ENCODE measurements at places on chromosomes 5 and 9. TPM values are rescaled to one million over a fixed set of nuclear protein-coding genes. Genes with fewer than 3 reads are reported as not detected.

GRCh38 chr5:137622850-137623249, 113.0 kb downstream of the KLHL3 start:
- DNase-seq: no peak
- H3K4me1 ChIP-seq: no peaks in the 10 kb centered on the region
- no peaks in the 10 kb centered on the region for H3K36me3 ChIP-seq
- H3K4me3 ChIP-seq: no peak overlapping the region
- H3K27ac ChIP-seq: no peak overlapping the region

DNA sequence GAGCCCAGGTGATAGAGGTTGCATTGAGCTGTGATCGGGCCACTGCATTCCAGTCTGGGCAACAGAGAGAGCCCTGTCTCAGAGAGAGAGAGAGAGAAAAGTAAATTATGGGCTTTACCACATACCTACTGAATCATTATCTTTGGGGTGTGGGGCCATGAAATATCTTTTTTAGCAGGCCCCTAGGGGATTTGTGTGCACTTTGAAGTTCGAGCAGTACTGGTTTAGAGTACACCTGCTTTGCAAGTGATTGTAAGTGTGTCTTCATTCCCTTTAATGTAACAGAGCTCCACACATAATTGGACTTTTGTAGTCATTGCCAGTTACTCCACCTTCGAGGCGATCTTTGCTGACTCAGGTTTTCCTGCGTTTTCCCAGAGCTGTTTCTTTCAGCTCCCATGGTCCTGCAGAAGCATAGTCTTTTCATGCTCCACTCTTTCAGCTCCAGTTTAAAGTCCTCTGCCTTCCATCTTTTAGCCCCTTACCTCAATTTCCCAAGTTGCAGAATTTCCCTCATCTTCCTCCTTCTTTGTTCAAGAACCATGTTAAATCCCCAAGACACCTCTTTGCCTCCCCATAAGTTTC, 24.0 kb upstream of the FRMPD1 start:
- DNase-seq: no peak
- H3K36me3 ChIP-seq: no peaks in the 10 kb centered on the region
- H3K4me3 ChIP-seq: no peak overlapping the region
- H3K27ac ChIP-seq: no peak overlapping the region

DNA sequence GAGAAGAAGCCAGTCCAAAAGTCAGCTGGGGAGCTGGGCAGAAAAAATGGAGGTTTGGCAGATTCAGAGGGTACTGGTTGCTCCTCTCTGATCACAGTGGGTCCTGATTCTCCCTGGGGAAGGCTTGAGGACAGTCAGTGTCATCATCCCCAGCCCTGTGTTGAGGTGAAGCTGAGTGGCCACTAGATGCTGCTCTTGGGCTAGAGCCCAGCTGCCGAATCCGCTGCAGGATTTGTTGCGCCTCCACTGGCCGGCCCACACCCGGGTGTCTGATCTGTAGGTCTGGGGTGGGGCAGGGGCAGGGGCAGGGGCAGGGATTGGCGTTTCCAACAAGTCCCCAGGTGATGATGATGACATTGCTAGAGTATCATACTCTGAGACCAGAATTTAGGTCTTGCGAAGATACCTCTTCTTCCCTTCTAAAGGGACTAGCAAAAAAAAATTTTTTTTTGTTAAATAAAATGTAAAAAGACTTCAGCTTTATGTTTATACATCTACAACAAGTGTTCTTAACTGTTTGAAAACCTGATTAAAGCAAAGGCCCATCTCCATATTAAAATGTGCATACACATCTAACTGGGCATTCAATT, 106.8 kb downstream of the PDE6A start:
- no peaks in the 10 kb centered on the region for H3K27me3 ChIP-seq
- DNase-seq: peak; percentile 44
- no peak overlapping the region for H3K27ac ChIP-seq

DNA sequence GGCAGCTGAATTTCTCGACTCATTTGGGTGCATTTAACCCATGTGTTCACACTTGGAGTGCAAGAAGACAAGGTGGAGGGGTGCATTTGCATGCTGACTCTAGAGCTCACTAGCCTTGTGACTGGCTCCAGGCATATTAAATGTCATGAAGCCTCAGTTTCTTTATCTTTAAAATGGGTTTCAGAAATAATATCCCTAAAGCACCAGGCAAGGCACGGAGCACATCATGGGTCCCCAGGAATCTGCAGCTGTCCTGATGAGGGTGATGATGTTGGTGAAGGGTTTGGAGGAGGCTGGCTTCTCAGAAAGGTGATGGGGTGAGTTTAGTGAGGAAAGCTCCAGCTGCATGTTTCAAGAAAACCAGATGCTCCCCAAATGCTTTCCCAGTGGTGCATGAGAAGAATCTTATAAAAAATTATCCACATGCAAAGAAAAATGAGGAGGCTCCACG, 14.8 kb downstream of the STC2 start:
- H3K27me3 ChIP-seq: peaks cover 42% of the 10 kb centered on the region
- no peak for DNase-seq
- no peak overlapping the region for H3K4me3 ChIP-seq
- H3K4me1 ChIP-seq: no peaks in the 10 kb centered on the region
- peaks cover 7% of the 10 kb centered on the region for H3K36me3 ChIP-seq

- H3K4me1 ChIP-seq: no peaks in the 10 kb centered on the region
- no peak for DNase-seq
- H3K36me3 ChIP-seq: no peaks in the 10 kb centered on the region
- H3K4me3 ChIP-seq: no peak overlapping the region
- no peak overlapping the region for H3K27ac ChIP-seq
Measured at GRCh38 chr9:97723819-97724218, 26.7 kb upstream of the XPA start.

DNA sequence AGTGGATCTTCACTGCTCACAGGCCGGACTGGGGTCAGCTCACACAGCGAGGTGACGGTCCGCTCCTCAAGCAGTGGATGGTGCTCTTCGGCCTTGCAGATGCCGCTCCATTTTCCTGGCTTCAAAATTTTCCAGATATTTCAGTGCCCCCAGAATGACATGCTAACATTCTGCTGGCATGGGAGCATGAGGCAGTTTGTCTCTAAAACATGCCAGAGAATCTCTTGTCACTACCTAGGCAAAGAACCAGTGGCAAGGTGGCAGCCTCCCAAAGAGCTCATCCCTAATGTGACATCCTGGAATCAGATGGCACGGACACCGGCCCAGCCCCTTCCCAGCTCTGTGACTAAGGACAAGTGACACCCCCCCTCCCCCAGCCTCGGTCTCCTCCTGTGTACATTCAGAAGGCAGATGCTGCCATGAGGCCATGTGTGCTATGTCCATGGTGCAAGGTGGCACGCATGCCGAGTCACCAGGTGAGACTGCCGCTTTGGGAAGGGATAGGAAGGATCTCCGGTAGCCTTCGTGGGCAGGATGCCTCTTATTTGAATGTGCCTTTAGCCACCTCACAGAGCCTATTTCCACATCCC, 2.7 kb downstream of the S1PR3 start:
- H3K27ac ChIP-seq: no peak overlapping the region
- H3K36me3 ChIP-seq: no peaks in the 10 kb centered on the region
- peaks cover 32% of the 10 kb centered on the region for H3K27me3 ChIP-seq
- H3K4me3 ChIP-seq: no peak overlapping the region
- DNase-seq: no peak

GRCh38 chr5:8102714-8103113, 233.8 kb downstream of the MTRR start:
- H3K4me3 ChIP-seq: no peak overlapping the region
- DNase-seq: no peak
- H3K36me3 ChIP-seq: no peaks in the 10 kb centered on the region
- no peaks in the 10 kb centered on the region for H3K4me1 ChIP-seq

DNA sequence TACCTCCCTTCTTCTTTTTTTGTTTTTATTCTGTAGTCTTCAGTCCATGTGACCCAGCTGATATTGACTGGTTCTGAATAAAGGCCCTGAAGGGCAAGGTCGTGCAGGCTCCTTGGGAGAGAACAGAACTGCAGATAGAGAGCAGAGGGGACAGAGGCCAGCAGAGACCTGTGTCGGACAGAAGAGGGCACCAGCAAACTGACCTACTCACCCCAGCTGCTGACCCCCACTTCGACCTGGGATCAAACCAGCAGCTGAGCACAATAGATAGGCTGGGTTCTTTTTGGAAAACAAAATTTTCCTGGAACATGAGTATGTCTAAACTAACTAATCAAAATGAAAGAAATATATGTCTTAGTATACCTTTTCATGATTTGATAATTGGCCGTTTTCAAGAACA, 695.1 kb downstream of the NR2F1-AS1 start:
- H3K27ac ChIP-seq: no peak overlapping the region
- H3K4me3 ChIP-seq: no peak overlapping the region
- no peaks in the 10 kb centered on the region for H3K4me1 ChIP-seq

- no peaks in the 10 kb centered on the region for H3K36me3 ChIP-seq
- no peak for DNase-seq
- no peak overlapping the region for H3K4me3 ChIP-seq
- H3K27me3 ChIP-seq: peaks cover 4% of the 10 kb centered on the region
Measured at GRCh38 chr5:36374266-36374862, 72.7 kb upstream of the RANBP3L start.

- H3K27ac ChIP-seq: no peak overlapping the region
- H3K4me3 ChIP-seq: no peak overlapping the region
- no peaks in the 10 kb centered on the region for H3K4me1 ChIP-seq
- no peaks in the 10 kb centered on the region for H3K36me3 ChIP-seq
- peaks cover 8% of the 10 kb centered on the region for H3K27me3 ChIP-seq
Measured at GRCh38 chr9:131114084-131114535, 11.3 kb upstream of the NUP214 start.

DNA sequence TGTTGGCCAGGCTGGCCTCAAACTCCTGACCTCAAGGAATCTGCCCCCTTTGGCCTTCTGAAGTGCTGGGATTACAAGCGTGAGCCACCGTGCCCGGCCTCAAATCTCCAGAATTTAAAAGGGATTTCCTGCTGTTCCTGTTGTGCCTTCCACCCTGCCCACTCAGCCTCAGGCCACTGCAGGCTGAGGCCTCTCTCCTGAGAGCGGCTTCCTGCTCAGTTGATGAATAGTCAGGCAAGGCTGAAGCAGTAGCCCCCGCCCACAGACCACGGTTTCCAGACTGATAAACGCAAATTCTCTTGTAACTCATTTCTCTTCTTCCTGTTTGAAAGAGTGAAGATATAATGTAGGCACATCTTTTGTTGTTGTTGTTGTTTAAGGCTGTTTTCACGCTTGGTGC, 127.0 kb upstream of the PLCXD3 start:
- no peaks in the 10 kb centered on the region for H3K36me3 ChIP-seq
- H3K4me3 ChIP-seq: no peak overlapping the region
- peaks cover 1% of the 10 kb centered on the region for H3K27me3 ChIP-seq
- no peak overlapping the region for H3K27ac ChIP-seq
- H3K4me1 ChIP-seq: no peaks in the 10 kb centered on the region

- peaks cover 13% of the 10 kb centered on the region for H3K36me3 ChIP-seq
- no peak overlapping the region for H3K27ac ChIP-seq
- DNase-seq: no peak
- no peak overlapping the region for H3K4me3 ChIP-seq
Measured at GRCh38 chr5:37005946-37006540, 129.5 kb downstream of the NIPBL start.

DNA sequence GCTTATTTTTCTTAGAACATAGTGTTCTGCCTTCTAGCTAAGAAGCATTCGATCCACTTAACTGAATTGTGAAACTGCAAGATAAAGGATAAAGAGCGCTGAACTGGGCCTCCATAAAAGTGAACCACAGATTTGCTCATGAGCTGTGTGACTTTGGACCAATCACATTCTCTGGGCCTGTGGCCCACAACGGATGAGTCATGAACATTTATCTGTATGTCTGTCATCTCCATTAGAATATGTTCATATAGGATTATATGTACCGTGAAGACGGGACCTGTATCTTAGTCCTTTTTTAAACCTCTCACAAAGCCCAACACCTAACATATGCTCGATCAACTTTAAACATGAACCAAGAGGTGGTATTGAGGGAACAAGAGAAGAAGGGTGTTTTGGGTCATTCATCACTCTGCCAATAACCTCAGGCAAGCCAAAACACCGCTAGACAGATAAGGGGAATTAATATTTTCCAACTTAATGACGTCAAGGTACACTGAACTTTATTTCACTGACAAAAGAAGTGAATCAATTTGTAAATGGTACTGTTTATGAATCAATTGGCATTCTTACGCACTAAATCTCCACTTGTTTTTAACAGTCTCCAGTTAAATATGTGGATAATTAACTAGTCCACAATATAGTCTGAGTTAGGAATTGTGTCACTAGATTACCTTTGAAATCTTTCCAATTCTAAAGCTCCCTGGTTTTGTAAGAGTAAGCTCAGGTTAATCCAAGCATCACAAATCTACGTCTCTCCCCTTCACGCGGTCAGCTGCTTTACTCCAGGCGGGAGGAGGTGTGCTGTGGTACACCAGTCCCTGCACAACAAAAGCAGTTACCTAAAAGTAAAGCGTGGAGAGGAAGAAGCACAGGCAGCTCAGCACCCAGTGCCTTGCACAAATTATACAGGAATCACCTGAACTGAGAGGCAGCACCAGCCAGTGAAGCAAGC, 1.6 kb downstream of the TMEM245 start:
- peaks cover 53% of the 10 kb centered on the region for H3K4me1 ChIP-seq
- peak overlapping the region; percentile 86 for H3K27ac ChIP-seq
- DNase-seq: peak; percentile 79

DNA sequence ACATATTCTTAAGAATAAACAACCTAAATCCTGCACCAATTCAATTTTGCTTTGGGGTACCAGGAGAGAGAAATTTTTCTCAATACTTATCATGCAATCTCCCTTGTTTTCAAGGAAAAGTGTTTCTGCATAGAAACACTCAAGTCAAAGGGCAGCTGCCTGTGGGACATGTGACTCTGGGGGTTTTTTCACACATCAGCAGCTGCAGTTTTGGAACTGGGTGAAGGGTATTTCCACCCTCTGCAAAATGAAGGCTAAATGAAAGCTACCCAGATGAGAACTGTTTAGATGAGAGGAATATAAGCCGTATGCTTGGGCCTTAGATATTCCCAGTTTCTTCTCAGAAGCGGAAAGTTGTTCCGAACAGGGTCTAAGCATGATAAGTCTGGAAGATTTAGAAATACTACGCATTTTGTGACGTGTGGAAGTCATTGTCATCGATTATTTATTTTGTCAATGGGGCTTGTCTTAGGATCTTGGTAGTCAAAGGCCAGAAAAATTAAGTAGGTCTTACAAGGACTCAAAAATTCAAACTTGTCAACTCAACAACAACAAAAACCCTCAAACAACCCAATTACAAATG, 64.3 kb upstream of the BOD1 start:
- no peak overlapping the region for H3K4me3 ChIP-seq
- peaks cover 5% of the 10 kb centered on the region for H3K4me1 ChIP-seq
- no peak overlapping the region for H3K27ac ChIP-seq
- no peaks in the 10 kb centered on the region for H3K36me3 ChIP-seq
- no peak for DNase-seq
- H3K27me3 ChIP-seq: peaks cover 1% of the 10 kb centered on the region

GRCh38 chr5:67431191-67431590, 234.6 kb upstream of the CD180 start:
- no peaks in the 10 kb centered on the region for H3K4me1 ChIP-seq
- H3K27me3 ChIP-seq: no peaks in the 10 kb centered on the region
- H3K27ac ChIP-seq: no peak overlapping the region
- no peaks in the 10 kb centered on the region for H3K36me3 ChIP-seq

The IL5 gene
- 4.1 TPM for total RNA-seq

The HRCT1 gene
- not detected for total RNA-seq

The ENC1 gene
- 0.44 TPM for total RNA-seq

The PHF2 gene
- 16.2 TPM for total RNA-seq

The PCDHGA12 gene
- 0.07 TPM for total RNA-seq
